Aorta (tissue), 5 donors: ENCODE measurements at places on chromosomes 7 and 10. TPM values are rescaled to one million over a fixed set of nuclear protein-coding genes. Genes with fewer than 3 reads are reported as not detected.

- DNase-seq = peak; percentile 98
Observed at GRCh38 chr7:23181684-23182553, at the start of gene NUP42. NUP42 (plus strand) TSS chr7:23182048; CDS start chr7:23182086, 38 bp downstream.

DNA sequence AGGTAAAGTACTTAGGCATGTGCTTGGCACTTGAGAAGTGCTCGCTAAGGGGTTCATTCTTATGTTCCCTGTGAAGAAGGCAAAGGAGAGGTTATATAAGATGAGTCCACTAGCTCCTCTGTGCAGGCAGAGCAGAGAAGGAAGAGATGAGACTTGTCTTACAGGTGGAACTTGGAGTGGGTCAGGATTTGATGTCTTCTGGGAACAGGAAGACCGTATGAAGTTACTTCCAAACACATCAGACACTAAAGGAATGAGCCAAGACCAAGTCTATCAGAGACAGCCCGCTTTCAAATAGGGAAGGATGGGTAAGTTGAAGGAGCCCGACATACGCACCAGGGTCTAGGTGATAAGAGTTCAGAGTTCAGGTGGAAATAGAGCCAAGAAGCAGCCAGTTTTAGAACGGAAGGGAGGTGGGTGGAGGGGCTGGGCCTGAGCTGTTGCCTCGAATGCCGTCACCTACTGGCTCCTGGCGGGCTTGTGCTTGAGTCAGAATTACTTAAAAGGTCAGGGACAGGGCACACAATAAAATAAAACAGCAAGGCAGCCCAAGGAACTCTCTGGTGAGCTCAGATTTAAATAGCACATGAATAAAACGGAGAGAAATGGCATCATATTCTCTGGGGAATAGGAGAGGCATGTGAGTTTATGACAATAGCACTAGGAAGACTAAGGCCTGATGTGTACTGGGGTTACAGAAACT, 56.1 kb upstream of the GRB10 start:
- peak; percentile 87 for DNase-seq

- no peak for DNase-seq
Observed at GRCh38 chr7:135414850-135415439, 95.0 kb downstream of the CNOT4 start.

The VWA2 gene
- total RNA-seq = not detected

- DNase-seq = no peak
Observed at GRCh38 chr7:43201912-43202311, 89.5 kb downstream of the HECW1 start.

DNA sequence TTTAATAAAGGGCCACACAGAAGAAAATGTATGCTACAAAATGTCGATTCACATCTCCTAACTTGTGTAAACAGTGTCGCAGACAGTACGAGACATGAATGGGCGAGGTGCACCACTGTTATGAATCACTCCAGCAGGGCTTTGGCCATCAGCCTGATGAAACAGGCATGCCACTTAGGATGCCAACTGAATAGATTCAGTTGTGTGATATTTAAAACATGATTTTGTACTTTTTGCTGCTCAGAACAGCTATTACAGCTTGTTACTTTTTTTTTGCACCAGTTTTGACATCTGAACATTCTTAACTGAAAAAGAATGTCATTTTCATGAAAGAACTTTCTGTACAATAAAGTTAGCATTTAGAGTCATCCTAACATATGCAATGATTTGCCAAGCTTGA, 138.1 kb downstream of the VTI1A start:
- peak; percentile 70 for DNase-seq

- DNase-seq = no peak
Observed at GRCh38 chr7:53237344-53237913, 202.0 kb downstream of the POM121L12 start.

DNA sequence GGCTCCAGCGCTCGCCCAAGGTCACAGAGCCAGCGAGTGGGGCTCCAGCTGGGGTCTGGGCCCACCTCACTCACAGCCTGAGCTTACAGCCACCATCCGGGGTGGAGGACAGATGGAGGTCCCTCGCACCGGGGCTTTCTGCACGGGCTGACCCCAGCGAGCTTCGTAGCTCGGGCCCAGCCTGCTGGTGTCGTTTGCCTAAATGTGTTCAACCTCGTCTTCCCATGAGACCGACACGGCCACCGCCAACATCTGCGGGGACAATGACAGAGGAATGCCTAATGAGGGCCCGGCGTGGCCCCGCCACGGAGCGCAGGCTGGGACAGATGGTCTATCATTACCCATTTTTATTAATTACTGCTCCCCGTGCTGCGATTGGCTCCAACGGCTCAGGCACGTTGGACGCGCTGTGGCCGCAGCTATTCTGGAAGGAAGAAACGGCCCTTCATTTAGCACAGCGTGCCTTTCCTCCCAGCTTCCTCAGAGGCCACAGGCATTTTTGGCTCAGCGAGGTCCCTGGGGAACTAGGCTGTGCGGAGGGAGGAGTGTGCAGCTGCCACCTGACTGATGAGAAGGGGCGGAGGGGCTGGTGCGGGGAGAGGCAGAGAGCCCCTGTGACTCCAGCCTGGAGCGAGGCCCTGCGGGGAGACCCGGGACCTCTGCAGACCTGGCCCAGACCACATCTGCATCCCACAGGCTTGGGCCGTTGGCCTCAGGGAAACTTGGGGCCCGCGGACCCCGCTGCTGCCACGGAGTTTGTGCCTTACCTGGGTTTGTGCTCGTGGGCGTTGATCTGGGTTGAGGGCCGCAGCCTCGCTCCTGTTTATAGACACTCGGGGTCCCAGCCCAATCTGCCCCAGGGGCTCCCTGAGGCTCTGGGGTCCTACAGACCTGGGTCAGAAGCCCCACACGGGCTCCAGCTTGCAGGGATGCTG, 22.9 kb upstream of the ELFN1 start:
- DNase-seq = peak; percentile 84

GRCh38 chr10:129719889-129720590, 244.0 kb downstream of the EBF3 start:
- no peak for DNase-seq

The GPR15LG gene
- not detected for total RNA-seq

DNA sequence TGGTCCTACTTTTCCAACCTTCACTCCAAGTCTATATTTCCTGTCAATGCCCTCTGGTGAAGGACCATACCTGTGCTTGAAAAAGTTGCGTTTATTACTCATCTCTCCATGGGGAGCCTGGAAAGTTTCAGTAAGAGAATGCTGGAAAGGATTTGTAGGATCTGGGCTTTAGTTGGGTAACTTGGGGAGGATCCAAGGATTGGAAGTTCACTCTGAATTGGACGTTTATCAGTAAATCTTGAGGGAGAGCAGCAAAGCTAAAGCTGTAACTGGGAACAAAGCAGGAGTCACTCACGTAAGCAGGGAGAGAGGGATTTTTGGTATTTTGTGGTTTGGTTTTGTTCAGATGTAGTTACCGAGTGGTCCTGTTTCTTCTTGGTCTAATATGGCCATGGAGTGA, 51.4 kb upstream of the NPVF start:
- DNase-seq = no peak

GRCh38 chr10:10014846-10015245, 1002.8 kb upstream of the CELF2 start:
- DNase-seq = no peak

The SPDYE8 gene
- total RNA-seq = not detected

- no peak for DNase-seq
Observed at GRCh38 chr10:115827231-115828009, 445.6 kb downstream of the GFRA1 start.

DNA sequence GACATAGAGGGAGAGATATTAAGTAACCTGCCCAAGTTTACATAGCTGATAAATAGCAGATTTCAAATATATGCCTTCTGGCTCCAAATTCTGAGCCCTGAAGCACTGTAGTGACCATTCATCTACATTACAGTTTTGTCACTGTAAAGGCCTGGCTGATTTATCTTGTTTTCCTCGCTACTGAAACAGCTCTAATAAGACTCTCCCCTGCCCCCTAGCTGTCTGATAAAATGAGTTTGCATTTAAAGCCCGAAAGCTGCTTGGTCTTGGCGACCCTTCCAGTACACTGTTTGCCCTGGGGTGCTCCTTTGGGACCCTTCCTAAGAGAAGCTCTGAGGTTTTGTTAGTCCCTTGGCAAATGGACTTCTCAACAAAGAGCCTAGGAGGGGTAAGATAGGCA, 59.7 kb upstream of the RAB11FIP2 start:
- DNase-seq = no peak

DNA sequence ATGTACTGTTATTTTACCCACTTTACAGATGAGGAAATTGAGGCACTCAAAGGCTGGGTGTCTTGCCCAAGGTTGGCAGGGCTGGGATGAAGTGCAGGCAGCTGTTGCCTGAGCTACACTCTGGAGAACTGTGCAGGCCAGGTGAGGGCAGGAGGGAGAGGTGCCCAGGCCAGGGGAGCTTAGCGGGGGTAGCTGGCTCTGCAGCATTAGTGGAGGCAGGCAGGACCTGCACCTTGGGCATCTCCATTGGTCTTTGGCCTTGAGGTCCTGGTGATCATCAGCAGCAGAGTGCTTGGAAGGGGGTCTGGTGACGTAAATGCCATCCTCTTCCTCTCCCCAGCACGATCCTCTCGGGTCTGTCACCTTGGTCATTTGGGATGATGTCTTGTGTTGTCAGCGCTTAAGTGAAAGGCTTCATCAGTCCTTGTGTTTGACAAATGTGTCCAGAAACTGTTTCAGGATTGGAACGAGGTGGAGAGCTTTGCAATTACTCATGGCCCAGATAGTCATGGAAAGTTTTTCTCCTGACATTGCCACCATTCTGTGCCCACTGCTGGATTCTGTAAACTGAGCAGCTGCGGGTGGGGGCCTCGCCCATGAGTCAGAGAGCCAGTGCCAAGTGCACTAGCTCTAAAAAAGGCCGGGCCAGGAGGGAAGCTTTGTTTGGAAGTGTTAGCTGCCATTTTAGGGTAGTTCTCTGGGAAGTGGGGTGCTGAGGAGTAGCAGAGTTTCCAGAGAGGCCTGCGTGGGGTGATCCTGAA, 47.6 kb downstream of the TSPAN15 start:
- peak; percentile 75 for DNase-seq

DNA sequence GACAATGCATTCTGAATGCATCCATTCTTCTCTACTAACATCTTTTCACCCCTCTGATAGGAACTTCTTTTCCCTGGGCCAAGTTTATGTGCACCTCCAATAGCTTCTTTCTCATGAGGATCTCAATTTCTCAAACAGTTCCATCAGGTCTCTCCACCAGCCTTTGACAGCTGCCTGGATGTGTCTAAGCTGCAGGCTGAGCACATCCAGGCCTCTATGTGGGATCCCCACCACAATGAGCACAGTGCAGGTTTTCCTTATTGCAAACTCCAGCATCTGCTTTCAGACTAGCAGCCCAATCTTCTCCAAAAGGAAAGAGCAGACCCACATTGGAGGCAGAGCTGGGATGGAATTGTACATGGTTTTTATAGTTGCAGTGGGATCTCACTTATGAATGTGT, 145.3 kb upstream of the TBX20 start:
- no peak for DNase-seq

DNA sequence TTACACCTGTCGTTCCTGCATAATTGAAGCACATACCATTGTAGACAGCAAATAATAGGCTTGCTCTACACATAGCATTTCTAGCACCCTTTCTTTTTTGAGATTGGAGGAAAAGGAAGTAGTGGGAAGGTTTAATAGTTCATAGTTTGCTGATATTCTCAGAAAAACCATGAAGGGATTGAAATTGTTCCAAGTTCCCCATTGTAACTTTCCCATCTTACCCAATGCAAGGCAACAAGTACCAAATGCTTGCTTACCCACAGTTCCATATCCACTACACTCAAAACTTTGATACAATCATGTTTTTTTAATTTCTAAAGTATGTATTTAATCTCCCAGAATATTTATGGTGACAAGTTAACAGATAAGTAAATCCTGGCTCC, 13.8 kb downstream of the CYP3A5 start:
- DNase-seq = no peak

The PTEN gene
- 165 TPM for total RNA-seq

GRCh38 chr10:132556994-132557441, 19.4 kb downstream of the INPP5A start:
- peak; percentile 36 for DNase-seq

The PDE1C gene
- 7.1 TPM for total RNA-seq

DNA sequence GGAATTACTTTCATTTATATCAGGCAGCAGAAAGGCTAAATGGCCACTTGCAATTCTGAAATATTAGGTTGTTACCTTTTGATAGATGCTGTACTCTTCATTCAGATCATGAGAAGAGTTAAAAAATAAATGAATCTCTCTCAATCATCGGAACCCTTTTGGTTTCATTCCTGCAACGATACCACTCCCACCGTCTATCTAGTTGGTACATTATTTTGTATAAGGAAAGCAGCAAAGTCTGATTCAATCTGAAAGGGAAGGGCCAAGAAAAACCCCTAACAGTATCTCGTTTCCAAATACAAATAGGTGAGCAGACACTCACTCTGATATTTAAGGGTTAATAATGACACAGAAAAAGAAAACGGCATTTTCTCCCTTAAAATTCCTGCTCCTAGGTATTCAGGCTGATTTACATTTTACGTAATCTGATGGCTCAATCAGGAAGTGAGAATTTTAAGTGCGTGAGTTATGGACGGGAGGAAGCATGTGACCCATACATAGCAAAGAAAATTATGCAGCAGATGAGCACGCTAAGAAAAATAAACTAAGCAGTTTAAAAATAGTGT, 209.4 kb upstream of the KLF14 start:
- DNase-seq = no peak

The PLCE1 gene
- total RNA-seq = 14.7 TPM

GRCh38 chr7:35021445-35021844, 15.8 kb downstream of the DPY19L1 start:
- no peak for DNase-seq

- DNase-seq = no peak
Observed at GRCh38 chr7:131640686-131641085, 84.3 kb upstream of the PODXL start.

The SPDYE2B gene
- not detected for total RNA-seq
